Transverse colon (tissue), 4 donors: ENCODE measurements at places on chromosomes 16 and 17.

DNA sequence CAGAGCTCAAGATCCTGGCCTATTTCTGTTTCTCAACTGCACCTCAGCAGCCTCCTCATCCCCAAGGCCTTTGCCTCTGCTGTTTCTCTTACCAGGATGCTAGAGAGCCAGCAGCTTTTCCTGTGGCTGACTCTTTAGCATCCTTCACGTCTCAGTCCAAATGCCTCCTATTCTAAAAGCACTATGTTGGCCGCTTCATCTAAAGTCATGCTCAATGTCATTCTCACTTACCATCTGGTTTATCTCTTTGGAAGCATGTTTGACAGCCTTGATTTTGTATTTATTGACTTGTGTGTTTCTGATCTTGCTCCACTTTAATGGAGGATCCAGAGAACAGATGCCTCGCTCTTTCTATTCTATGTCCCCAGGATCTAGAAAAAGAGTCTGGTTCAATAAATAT is 351.8 kb upstream of the CDH11 start:
- DNase-seq, result no peak

DNA sequence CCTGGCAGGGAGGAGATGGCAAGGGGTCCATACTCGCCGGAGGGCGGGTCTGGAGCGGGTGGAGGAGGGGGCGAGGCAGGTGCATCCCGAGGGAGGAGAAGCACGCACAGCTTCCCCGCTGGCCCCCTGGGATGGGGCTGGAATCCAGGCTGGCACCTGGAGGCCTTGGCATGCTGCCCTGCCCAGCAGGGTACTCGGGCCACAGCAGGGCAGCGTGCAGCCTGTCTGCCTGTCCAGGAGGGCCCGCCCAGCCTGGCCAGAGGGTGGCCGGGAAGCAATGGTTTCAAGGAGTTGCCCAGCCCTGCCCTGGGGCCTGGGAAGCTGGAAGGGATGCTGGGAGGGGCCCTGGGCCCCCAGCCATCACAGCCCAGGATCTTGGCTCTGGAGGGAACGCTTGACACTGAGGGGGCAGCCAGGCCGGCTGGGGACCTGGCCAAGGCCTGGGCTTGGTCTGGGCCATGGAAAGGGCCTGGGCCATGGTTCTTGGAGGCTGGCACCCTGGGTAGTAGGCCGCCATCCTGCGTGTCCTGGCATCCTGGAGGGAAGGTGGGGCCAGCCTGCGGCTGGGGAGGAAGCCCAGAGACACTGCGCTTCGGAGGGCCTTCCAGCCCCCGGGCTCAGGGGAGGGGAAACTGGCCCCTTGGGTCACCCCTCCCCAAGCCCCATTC is 1.1 kb downstream of the GLIS2 start:
- peak; percentile 30 for DNase-seq

DNA sequence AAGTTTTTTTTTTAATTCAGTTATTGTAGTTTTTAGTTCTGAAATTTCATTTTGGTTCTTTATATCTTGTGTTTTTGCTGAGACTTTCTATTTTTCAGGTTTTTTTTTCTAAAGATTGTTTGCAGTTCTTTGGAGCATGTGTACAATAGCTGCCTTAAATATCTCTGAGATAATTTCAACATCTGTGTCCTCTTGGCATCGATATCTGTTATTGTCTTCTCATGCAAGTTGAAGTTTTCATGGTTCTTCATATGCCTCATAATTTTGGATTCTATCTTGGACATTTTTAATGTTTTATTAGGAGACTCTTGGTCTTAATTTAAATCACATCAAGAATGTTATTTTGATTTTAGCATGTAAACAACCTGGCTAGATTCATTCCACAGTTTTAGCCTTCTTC is 22.8 kb downstream of the COX11 start:
- DNase-seq, result no peak

- DNase-seq, result no peak
Measured at GRCh38 chr17:75891022-75891604, 5.6 kb downstream of the TRIM65 start.

- DNase-seq, result no peak
Measured at GRCh38 chr17:67601897-67602296, 115.8 kb upstream of the NOL11 start.

DNA sequence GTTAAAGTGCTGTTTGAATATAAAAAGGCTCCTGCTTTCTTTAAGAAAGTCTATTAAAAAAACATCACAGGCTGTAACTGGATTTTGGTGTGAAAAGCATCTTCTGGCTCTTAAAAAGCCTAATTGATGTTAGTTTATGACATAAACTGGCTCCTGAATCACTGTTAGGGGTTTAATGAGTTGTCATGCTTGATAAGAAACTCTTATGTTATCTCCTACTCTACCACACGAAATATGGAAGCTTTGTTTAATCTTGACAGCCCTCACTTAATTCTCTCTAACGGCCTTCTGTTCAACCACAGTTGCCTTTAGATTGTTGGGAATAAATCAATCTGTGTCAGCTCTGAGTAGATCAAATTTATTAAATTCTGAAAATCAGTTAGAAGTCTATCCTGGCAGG is 51.5 kb downstream of the CPPED1 start:
- no peak for DNase-seq

DNA sequence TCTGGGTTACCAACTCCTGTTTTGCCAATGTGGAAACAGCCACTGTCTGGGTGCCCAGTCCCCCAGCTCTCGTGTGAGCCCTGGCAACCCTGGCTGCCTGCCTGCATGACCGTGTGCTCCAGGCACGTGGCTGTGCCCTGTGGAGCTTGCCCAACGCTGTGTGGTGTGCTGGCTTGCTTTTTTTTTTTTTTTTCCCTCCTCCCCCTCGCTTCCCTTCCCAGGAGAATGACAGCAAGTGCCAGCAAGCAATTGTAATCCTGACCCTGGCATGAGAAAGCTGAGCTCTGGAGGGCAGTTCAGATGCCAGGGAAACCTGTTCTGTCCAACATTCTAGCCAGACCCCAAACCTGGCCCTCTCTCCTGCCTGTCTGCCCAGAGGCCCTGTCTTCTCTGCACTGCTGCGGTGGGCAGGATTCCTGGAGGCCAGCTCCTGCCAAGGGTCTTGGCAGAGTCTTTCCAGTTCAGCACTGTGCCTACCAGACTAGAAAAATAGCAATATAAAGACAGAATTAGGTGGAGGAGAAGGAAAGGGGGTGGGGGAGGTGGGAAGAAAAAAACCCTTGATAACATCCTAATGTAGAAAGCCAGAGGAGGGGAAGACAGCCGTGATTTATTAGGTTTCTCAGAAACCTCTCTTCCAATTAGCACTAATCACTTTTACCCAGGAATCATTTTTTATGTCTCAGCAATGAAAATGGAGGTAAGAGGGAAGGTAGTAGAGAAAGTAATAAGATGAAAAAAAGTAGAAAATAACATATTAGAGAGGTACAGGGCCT is 9.0 kb downstream of the HLF start:
- DNase-seq, result peak; percentile 34

- no peak for DNase-seq
Measured at GRCh38 chr17:36722903-36723263, 121.5 kb downstream of the MRM1 start.

DNA sequence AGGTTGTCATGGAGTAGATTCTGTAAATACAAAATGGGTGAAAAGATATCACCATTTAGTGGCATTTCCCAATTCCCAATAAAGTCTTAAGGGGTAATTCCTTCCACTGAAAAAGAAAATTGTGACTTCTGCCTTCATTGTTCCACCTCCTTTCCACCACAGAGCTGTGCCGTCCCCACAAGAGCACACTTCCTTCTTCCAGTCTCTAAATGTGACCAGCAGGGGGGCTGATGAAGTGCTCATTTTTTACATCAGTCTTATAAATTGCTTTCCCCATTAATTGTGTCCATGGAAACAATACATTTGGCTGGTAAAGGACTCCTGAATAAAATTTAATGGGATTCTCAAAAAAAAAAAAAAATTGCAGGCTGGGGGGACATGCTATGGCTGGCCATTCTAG is 260.8 kb upstream of the PSMD7 start:
- no peak for DNase-seq

GRCh38 chr17:3524024-3524423 is 33.6 kb downstream of the TRPV3 start:
- DNase-seq, result no peak
